ENCODE measurements at places on chromosomes 4 and X.

DNA sequence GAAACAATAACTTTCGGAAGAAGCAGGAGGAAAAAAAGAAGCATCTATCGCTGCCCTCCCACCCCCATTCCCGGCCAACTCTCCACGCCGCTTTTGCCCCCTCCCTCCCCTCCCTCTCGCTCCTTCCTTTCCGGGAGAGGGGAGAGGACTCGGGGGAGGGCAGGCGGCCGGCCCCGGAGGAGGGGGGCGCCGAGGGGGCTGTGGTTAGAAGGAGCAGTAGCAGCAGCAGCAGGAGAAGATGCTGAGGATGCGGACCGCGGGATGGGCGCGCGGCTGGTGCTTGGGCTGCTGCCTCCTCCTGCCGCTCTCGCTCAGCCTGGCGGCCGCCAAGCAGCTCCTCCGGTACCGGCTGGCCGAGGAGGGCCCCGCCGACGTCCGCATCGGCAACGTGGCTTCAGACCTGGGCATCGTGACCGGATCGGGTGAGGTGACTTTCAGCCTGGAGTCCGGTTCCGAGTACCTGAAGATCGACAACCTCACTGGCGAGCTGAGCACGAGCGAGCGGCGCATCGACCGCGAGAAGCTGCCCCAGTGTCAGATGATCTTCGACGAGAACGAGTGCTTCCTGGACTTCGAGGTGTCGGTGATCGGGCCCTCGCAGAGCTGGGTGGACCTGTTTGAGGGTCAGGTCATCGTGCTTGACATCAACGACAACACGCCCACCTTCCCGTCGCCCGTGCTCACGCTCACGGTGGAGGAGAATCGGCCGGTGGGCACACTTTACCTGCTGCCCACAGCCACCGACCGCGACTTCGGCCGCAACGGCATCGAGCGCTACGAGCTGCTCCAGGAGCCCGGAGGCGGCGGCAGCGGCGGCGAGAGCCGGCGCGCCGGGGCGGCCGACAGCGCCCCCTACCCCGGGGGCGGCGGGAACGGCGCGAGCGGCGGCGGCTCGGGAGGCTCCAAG lies 1.3 kb downstream of the PCDH7 start:
- DNase-seq = no peak

GRCh38 chr4:88859191-88859812 lies 161.7 kb upstream of the NAP1L5 start:
- DNase-seq = no peak

- DNase-seq = no peak
Measured at GRCh38 chrX:18661273-18661672, 10.6 kb downstream of the RS1 start.

GRCh38 chr4:164318350-164318749 lies 435.6 kb upstream of the SMIM31 start:
- DNase-seq = no peak

DNA sequence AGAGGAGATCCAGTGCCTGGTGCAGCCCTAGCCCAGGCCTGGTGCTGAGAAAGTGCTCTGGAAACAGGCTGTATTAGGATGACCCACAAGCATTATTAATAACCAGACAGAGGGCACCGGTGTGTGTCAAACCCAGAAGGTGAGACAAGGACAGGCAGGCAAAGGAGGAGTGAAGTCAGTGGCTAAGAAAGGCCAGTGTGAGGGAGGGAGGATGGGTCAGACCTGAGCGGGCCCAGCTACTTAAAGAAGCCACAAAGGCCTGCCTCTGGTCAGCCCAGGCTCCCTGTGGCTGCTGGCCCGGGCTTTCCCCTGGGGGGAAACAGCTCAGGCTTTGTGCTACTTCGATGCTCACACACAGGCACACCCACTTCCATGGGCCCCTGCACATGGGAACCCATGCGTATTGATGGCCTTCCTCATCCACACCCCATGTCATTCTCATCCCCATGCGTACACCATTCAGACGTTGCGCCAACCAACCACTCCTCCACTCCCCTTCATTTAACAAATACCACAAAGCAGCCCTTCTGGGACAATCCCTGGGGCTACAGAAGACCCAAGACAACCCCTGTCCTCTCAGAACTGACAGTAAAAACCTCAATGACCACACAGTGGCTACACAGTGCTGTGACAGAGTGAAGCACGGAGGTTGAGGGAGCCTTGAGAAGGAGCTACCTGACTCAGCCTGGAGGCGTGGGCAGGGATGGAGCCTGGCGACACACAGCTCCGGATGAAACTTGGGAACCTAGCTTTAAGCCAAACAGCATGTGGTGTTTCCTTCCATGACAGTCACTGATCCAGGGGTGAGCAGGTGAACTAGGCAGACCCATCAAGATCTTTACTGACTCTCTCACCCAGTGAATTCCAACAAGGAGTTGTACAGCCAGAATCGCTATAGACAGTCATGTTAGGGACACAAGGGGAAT lies 24.9 kb upstream of the MTM1 start:
- no peak for DNase-seq

DNA sequence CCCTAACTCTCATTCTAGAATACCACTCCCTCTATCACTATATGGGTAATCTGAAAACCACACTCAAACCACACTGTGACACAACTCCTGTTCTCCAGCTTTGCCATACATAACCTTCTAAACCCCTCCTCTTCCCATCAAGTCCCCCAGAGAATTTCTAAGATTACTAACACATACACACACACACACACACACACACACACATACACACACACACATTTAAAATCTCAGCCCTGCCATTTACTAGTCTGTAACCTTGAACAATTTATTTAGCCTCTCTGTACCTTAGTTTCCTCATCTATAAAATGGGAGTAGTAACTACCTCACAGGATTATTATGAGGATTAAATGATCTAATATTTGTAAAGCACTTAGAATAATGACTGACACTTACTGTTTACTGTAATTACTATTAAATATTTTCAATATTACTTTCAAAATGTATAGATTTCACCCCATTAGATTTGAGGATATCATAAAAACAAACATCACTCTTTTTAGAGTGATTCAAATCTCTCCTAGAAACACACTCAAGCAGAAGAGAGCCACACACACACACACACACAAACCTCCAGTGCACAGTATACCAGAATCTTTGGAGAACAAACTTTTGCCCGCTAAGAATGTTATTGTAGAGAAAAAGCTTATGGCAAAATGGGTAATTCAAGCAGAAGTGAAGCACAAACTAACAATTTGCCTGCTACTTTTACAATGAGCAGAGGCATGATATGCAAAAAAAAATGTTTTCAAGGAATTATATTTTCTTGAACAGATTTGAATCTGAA lies 3.8 kb downstream of the ANKRD50 start:
- no peak for DNase-seq

DNA sequence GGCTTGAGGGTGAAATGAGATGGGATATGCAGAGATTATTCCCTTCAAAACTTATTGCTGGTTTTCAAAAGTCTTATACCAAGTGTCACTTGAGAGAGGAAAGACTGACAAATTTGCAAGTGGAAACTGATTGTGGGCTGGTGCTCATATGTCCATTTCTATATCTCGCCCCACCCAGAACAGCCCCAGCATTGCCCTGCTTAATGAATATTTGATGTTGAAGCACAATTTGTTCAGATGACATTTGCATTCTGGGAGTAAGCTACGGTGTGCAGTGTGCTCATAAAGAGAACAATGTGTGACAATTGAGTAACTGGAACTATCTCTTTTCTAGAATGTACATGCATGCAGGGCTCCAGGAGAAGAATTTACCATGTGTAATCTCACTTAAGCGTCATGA lies 223.5 kb upstream of the TRPC5 start:
- DNase-seq = no peak

DNA sequence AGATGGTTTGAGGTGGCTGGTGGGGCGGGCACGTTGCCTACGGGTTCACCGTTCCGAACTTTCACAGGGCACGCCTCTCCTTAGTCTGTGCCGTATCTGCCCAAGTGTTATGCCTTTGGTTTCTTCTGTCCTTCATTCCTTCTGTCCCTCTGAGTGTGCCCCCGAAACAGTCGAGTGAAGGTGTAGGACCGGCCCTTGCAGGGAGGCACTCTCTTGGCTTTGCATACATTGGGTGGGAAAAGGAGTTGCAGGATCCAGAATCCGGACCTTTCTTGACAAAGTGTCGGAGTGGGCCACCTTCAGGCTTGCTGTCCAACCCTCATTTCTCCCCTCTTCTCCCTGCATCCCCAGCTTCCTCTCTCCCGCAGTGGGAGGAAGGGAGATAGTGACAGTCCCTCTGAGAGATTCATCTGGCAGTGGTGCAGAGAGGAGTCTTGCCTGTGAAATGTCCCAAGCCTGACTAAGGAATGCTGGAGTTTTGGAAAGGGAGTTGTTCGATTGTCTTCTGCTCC lies 569 bp downstream of the ARFIP1 start:
- DNase-seq = no peak

DNA sequence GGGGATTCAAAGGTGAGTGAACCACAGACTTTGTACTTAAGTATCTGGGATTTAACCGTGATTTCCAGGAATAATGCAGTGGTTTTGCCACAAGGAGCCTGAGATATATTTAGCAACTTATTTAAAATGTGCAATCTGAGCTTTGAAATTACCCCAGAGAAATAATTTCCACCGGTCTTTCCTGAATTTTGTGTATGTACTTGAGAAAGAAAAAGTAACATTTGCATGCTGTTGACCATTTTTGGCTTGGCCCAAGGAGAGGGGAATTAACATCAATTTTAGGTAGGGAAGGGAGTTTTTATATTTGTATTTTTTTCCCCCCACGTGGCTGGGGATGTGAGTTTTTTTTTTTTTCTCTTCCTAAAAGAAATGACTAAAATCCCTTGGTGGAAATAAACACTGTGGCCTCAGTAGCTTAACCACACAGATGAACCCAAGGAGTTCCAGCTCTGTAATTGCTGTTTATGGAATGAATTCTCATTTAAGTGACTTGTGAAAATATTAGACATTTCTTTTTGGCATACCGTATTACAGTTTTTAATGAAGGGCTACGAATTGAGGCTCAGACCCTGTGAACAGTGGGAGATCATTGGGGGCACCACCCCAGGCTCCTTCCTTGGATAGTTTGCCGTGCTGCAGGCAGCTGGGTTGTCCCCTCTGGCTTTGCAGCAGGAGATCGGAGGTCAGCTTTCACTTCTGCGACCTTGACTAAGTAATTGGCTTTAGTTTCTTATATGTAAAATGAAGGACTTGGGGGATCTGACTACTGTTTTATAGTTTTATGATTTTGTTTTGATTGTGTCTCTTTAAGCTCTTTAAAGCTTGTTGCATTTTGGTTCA lies 116.1 kb downstream of the ARHGAP10 start:
- DNase-seq = no peak

GRCh38 chrX:34275699-34276098 lies 143.6 kb upstream of the FAM47A start:
- no peak for DNase-seq

GRCh38 chr4:98518559-98519267 lies 139.7 kb downstream of the TSPAN5 start:
- DNase-seq = no peak

DNA sequence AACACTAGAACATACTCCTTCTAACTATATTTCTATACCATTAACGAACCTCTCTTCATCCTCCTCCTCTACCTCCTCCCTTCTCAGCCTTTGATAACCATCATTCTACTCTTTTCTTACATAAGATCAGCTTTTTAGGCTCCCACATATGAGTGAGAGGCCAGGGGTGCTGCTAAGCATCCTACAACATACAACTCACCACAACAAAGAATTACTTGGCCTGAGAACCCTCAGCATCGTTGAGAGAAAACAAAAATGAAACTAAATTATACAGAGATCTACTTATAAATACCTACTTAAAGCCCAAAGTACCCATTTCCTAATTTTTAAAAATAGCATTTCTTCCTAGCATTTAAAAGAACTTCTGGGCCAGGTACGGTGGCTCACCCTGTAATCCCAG lies 77.7 kb downstream of the CC2D2A start:
- DNase-seq = peak; percentile 48

DNA sequence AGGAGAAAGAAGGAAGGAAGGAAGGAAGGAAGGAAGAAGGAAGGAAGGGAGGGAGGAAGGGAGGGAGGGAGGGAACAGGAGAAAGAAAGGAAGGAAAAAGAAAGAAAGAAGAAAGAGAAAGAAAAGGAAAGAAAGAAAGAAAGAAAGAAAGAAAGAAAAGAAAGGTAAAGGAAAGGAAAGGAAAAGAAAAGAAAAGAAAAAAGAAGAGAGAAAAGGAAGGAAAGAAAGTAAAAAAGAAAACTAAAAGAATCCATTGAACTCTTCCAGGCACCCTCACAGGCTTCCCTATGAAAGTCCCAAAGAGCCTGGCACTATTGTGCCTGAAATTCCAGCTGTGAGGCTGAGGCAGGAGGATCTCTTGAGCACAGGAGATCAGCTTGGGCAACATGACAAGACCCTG lies 11.5 kb downstream of the ABCG2 start:
- no peak for DNase-seq

GRCh38 chr4:145808021-145808650 lies 128.2 kb downstream of the C4orf51 start:
- no peak for DNase-seq

- DNase-seq = no peak
Measured at GRCh38 chrX:8254401-8254800, 83.3 kb upstream of the VCX2 start.

DNA sequence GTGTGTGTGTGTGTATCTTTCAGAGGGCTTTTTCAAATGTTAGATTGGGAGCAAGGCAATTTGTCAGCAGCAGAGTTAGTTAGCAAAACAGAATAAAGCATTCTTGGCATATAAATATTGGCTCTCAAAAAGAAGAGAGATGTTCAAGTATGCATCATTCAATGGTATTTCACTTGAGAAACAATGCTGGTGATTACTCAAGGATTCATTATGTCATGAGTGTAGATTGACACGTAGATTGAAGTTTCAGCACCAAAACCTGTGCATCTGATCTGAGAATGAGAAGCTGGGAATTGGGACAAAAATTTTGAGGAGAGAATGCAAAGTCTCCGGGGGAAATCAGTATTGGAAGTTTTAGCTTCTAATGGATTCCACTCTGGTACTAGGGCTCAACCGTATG lies 241.4 kb downstream of the FRMPD4 start:
- DNase-seq = no peak

GRCh38 chr4:98242538-98242937 lies 18.6 kb upstream of the RAP1GDS1 start:
- no peak for DNase-seq

GRCh38 chrX:44507292-44507691 lies 35.4 kb downstream of the FUNDC1 start:
- DNase-seq = no peak

- DNase-seq = no peak
Measured at GRCh38 chr4:77021614-77022089, 54.1 kb downstream of the CCNI start.

- DNase-seq = no peak
Measured at GRCh38 chr4:106355193-106355592, 13.4 kb downstream of the GIMD1 start.

DNA sequence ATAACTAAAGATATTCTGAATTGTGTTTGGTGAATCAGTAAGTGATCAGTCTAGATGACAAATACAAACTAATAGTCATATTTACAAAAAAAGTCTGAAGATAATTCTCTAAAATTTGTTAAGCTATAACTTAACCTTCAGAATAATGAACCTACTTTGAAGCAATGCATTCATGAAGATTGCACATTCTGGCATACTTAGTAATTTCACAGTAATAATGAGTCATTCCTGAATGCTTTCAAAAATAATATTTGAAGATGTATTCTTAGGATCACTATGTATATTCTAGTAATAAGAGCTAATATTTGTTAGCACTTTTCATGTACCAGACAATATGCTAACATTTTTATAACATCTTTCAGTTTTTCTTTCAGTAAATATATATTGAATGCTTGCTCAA lies 756.7 kb upstream of the SLIT2 start:
- no peak for DNase-seq
